ENCODE measurements at places on chromosomes 7 and 10. TPM values are rescaled to one million over a fixed set of nuclear protein-coding genes. Genes with fewer than 3 reads are reported as not detected.

DNA sequence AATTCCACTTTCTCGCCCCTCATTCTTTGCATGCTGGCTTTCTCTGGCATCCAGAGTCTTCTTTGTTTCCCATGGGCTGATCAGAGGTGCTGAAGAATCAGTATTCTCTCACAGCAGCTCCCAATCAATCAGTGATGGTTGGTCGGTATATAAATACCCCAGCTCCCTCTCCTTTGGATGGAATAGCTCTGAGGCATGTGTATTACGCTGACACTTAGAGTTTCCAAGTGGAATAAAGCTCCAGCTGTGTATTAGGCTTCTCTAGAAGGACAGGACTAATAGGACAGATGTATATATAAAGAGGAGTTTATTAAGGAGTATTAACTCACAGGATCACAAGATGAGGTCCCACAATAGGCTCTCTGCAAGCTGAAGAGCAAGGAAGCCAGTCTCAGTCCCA is 218.3 kb upstream of the GRB10 start:
- H3K27me3 ChIP-seq: no peaks in the 10 kb centered on the region
- no peak overlapping the region for H3K27ac ChIP-seq
- no peak overlapping the region for H3K4me3 ChIP-seq
- DNase-seq: no peak

GRCh38 chr10:24973163-24973562 is 20.8 kb upstream of the PRTFDC1 start:
- no peak for DNase-seq
- no peak overlapping the region for H3K27ac ChIP-seq
- H3K36me3 ChIP-seq: no peaks in the 10 kb centered on the region
- no peaks in the 10 kb centered on the region for H3K4me1 ChIP-seq

CYP2W1 gene
- total RNA-seq: not detected

GRCh38 chr7:30428246-30429155 is 50.1 kb downstream of the NOD1 start:
- H3K27ac ChIP-seq: no peak overlapping the region
- no peak overlapping the region for H3K4me3 ChIP-seq
- H3K36me3 ChIP-seq: no peaks in the 10 kb centered on the region
- H3K27me3 ChIP-seq: no peaks in the 10 kb centered on the region
- peaks cover 36% of the 10 kb centered on the region for H3K4me1 ChIP-seq

GRCh38 chr7:157228864-157229422 is 90.2 kb downstream of the UBE3C start:
- H3K4me1 ChIP-seq: no peaks in the 10 kb centered on the region
- DNase-seq: no peak
- H3K36me3 ChIP-seq: peaks cover 20% of the 10 kb centered on the region
- H3K27ac ChIP-seq: no peak overlapping the region

DNA sequence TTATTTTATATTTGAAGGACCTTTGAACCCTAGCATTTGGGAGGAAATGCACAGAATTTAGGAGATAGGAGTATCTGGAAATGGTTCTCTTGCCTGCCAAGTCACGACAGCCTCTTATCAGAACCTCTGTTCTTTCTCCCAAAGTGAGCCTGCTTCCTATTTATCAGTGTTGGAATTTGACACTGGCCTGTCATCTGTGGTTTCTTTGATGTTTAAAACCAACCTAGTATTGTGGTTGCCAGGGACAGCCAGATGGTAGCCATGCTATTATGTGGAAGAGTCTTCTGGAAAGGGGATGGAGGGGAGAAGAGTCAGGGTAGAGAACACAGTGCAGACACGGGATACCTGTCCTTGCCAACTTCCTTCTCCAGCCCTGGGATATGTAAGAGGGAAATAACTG is 21.1 kb downstream of the ZNF282 start:
- H3K27ac ChIP-seq: no peak overlapping the region
- H3K4me3 ChIP-seq: no peak overlapping the region
- peaks cover 100% of the 10 kb centered on the region for H3K36me3 ChIP-seq
- DNase-seq: no peak

GRCh38 chr10:5595994-5596471 is 70.4 kb downstream of the ASB13 start:
- DNase-seq: no peak
- no peaks in the 10 kb centered on the region for H3K27me3 ChIP-seq
- H3K4me1 ChIP-seq: no peaks in the 10 kb centered on the region
- no peak overlapping the region for H3K27ac ChIP-seq
- H3K4me3 ChIP-seq: no peak overlapping the region

DNA sequence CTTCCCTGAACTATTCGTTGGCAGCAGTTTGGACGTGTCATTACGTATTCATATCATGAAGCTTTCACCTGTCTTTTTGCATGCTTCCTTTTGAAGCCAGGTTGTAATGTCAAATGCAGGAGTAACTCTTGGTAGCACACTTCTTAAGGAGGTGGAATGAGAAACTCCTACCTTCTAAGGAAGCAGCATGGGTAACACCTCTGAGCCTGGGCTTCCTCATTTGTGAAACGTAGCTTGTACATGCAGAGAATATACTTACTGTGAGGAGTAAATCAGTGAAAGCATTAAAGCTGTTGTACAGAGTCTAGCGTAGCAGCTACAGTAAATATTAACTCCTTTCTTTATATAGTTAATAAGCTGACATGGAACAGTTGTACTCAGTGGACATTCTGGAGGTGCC is 21.1 kb downstream of the CUL1 start:
- no peaks in the 10 kb centered on the region for H3K36me3 ChIP-seq
- no peaks in the 10 kb centered on the region for H3K4me1 ChIP-seq
- no peak for DNase-seq

Measured in sigmoid colon (tissue), 7 donors.